ENCODE measurements at places on chromosomes 5 and 9.

DNA sequence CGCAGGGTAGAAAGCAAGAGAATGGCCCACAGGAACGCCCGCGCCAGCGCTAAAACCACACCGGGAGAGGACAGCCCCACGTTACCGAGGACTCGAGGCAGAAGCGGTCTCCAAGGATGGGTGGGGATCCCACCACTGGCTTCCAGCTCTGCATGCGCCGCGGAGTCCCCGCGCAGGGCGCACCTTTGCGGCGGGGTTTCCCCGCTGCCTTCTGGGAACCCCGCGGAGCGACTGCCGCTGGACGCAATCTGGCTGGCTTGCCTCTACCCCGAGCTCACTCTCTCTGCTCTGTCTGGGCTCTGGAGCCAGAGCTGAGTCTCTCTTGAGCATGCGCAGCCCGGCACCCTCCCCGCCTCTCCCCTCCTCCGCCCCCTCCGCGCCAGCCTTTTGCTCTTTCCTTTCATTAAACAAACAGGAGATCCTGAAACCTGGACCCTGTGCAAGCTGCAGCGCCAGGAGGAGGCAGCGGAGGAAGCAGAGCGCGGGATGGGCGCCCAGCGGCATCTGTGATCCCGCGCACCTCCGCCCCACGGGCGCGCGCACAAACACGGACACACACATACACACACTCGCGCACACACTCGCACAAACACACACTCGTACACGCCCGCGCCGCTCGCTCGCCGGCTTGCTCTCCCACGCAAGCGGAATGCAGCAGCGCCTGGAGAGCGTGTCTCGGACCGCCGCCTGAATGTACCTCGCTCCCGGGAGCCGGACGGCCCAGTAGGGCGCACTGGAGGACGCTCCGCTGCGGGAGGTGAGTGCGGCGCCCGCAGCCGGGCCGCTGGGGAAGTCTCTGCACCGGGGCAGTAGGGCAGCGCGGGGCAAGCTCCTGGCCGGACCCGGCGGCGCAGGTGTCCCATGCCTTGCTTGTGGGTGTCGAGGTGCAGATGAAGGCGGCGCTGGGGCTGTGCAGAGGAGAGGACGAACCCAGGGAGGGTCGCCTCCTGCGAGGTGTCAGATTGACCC, at the start of gene PLPPR1:
Gene PLPPR1, plus strand, starts transcription at position 382 of the 969 bp plus-strand sequence.
- DNase-seq, result no peak

DNA sequence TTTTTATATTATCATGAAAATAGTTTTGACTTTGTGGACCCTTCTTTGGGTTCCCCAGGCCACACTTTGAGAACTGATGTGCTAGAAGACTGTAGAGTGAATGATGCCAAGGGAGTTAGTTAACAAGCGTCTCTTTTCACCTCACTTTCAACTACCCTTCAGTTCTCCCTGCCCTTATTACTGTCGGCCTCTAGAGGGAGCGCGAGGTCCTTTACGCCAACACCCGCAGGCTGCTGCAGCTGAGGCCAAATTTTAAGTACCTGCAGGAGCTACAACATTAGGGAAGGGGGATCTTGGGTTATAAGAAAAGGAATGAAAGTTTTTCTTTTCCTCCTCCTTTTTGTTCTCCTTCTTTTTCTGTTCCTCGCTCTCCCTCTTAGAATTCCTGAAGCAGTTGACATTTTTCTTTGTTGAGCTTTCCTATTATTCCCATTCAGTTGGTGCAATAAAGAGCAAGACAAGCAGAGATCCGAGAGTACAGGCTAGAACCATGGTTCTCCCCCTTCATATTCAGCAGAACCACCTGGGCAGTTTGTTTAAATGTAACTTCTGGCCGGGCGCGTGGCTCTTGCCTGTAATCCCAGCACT, 84.0 kb downstream of the ZFAND5 start:
- DNase-seq, result peak; percentile 56

GRCh38 chr5:131150408-131150807, 14.6 kb downstream of the HINT1 start:
- DNase-seq, result no peak

- DNase-seq, result no peak
Observed at GRCh38 chr9:130036099-130036498, 6.9 kb downstream of the FNBP1 start.

DNA sequence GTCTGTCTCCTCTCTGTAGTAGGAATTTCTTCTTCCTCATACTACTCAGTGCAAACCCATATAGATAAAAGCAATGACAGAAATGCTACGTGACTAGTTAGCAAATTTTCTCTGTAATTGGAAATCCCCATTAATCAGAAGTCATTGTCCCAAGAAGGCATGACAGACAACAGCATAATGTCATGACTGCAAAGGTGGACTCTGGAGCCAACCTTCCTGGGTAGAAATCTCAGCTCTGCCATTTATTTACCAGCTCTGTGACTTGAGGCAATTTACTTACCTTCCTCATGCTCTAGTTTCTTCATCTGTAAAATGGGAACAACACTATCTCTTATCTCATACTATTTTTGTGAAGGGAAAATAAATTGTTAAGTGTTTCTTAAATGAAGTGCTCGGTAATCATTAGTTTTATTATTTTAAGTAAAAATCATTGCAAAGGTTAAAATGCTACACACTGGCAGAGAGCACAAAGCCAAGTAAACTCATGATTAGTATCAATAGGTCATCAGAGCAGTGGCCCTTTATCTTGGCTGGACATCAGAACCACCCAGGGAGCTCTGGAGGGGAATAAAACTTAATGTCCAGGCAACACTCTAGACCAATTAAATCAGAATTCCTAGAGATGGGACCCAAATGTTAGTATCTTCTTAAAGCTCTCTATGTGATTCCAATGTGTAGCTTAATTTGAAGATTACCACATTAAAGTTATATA, 43.8 kb upstream of the FST start:
- no peak for DNase-seq

All from activated CD4-positive, alpha-beta T cell treated with anti-CD3 and anti-CD28 coated beads for 1 hour (primary cell).